ENCODE measurements at places on chromosomes 7 and 10. TPM values are rescaled to one million over a fixed set of nuclear protein-coding genes. Genes with fewer than 3 reads are reported as not detected.

KLLN gene
- 1.1 TPM for total RNA-seq

ASB10 gene
- not detected for total RNA-seq

TNS3 gene
- total RNA-seq: 0.63 TPM

NEUROD6 gene
- total RNA-seq: not detected

CALML5 gene
- not detected for total RNA-seq

PLXNA4 gene
- 5.9 TPM for total RNA-seq

LIPF gene
- not detected for total RNA-seq

HOGA1 gene
- not detected for total RNA-seq

DNAJC12 gene
- total RNA-seq: 8.7 TPM

EPHB6 gene
- 7.8 TPM for total RNA-seq
